ENCODE measurements at places on chromosomes 3 and 15.

GRCh38 chr15:98800437-98801233, 152.3 kb downstream of the IGF1R start:
- no peak for DNase-seq

DNA sequence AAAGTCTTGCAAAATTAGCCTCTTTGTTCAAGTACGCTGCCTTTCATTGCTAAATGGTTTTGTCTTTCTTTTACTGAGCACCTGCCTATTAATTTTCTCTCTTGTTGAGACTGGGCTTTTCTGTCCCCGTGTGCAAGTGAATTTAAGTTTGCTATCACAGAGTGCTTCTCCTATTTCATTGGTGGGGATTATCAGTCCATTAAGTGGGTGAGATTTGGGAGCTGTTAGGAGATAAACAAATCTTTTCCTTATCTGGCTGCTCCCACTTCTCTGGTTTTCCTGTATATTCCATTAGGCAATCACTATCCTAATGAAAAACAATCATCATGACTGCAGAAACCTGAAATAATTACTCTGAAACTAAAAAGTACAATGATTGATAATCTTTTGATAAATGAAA, 254.2 kb downstream of the NR1D2 start:
- no peak for DNase-seq

GRCh38 chr3:6132684-6133432, 728.1 kb upstream of the GRM7 start:
- no peak for DNase-seq

DNA sequence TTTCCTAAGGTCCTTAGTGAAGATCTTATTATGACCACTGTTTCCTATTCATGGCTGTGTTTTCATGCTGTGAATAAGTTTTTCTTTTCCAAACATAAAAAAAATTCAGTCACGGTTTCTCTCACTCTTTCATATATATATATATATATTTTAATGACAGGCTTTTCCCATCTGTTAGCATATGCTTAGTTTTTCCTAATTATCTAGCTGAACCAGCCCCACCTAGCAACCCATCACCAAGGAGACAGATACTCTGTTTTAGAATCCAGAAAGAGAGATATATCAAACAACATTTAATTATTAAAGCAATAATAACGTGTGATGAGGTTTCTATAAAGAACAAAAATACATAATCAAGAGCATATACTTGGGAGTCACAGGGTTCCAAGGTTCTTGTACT, 58.3 kb downstream of the TMCC1 start:
- DNase-seq = no peak

GRCh38 chr3:34394978-34395748, 596.7 kb downstream of the PDCD6IP start:
- DNase-seq = no peak

DNA sequence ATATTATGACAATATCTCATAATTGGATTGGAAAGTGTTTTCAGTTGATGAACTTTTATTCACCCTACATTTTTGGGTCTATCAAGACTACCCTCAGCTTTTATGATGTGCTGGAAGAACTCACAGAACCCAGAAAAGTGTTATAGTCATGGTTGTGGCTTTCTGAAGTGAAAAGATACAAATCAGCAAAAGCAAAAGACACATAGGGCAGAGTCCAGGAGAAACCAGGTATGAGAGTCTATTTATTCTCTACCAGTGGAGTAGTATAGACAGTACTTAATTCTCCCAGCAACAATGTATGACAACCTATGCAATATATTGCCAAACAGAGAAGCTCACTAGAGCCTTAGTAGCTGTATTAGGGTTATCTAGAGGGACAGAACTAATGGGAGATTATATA, 280.4 kb upstream of the TTC14 start:
- DNase-seq = no peak

- DNase-seq = no peak
These were observed 274.5 kb upstream of the C2CD4B start for GRCh38 chr15:62439543-62440016.

DNA sequence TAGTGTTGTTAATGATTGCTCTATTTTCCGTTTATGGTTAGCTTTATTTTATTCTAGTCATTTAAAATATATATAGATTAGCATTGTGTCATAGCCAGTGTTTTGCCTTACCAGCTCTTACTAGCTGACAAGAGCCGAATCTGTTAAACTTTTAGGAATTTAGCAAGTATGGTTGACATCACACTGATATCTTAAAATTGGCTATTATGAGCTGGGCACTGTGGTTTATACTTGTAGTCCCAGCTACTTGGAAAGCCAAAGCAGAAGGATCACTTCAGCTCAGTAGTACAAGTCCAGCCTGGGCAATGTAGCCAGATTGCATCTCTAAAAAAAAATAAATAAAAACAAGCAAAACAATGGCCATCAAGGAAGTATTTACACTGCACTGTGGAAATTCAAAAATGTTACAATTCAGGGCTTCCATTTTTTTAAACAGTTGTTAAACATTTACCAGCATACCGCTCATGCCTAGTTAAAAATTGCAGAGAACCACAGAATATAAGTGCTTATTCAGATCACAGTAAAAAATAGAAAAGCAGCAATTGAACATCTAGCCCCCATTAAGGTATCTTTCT, 208.4 kb upstream of the CGNL1 start:
- no peak for DNase-seq

DNA sequence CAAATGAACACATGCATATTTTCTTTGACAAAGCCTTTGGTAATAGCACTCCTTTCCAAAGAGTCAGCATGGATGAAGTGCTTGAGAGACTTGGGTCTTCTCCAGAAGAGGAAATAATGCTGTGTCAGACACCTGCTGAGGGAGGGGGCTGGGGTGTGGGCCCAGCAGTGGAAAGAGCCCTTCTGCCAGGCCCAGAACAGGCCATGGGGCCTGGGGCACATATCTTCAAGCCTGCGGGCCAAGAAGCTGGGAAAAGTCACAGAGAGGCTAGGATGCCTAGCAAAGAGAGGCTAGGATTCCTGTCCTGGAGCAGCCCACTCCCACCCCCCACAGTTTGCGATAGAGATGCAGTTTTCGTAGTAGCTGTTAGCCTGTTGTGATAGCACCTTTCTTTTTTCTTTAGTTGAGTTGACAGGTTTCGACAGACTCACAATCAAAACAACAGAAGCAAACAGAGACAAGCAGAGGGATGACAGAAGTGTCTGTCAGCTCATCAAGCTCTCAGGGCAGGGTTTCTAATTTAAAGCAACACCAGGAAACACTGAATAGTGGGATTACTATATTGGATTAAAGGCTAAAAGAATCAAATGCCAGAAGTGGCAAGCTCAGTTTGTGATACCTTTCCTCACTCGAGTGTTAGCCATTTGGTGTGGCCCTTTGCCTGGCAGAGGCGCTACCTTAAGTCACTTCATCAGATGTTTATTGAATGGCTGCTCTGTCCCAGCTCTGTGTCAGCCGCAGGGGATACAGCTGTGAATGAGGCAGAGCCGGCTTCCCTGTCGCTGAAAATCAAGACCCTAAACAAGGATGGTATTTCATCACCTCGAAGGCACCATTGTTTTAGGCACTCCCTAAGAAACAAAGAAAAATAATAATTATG, 19.0 kb downstream of the CMTM7 start:
- no peak for DNase-seq

- DNase-seq = no peak
These were observed 85.7 kb upstream of the MYZAP start for GRCh38 chr15:57505949-57506391.

DNA sequence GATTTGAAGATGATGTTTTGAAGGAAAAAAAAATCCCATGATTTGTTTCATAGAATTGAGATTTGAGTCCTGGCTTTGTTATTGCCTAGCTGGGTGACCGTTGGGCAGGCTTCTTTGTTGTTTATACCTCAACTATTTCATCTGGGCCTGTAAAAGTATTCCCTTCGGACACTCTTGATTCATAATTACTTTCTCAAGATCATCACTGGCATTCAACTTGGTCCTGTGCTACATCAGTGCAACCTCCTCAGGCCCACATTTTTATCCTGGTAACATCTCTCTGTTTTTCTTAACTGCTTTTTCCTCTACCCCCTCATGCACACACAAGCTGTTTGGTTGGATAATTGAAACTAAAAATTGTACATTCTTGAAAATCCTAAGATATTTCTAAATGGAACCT, 67.5 kb upstream of the P3H2 start:
- no peak for DNase-seq

DNA sequence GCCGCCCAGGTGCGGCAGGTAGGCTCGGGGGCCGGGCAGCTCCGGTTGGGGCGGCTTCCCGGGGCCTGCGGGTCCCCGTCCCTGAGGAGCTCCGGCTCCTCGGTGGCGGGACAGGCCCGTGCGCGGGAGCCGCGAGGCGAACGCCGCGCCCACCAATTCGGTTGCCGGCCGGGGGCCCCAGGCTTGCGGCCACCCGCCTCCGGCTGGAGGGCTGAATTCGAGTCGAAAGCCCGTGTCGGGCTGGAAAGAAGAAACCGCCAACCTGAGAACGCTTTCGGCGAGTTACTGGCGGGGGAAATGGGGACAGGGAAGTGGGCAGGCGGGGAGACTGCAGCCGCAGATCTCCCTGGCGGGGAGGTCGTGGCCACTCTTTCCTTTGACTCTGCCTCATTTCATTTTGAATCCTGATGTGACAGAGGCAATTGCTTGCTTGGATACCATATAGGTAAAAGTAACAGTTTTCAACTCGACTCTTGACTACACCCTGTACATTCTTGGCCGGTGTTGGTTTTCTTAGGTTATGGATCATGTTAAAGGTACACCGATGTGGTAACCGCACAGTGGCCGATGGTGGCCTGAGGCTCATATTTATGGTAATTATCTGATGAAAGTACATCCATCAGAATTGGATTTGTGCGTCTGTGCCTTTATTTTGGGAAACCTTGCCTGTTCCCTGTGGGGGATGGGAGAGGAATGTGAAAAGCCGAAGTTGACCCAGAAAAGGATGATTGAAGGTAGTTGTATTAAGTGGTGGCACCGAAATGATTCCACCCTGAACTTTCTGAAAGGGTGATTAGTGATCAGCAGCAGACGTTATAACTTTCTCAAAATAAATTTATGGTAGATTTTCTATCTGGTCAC, 1.7 kb downstream of the B3GNT5 start:
- DNase-seq = no peak

DNA sequence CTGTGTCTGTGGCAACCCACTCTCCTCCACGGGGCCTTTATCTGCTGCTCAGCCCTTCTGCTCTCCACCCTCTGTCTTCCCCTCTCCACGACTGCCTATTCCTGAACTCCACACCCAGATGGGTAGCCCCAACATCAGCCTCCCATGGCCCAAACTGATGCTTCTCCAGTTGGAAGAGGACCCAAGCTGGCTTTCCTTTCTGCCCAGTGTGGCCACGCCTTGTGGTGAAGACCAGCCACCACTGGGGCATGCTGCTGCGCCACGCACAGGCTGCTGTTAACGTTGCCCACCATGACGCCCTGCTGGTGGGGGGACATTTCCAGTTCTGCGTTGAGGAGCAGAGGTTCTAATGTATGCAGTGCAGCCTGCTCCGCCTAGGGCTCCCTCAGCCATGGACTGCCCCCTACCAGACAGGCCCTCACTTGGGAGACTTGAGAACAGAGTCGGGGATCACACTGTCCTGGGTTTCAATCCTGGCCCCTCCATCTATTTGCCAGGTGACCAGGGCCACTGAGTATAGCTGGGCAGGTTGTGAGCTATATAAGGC, 26.9 kb downstream of the CFAP100 start:
- no peak for DNase-seq

DNA sequence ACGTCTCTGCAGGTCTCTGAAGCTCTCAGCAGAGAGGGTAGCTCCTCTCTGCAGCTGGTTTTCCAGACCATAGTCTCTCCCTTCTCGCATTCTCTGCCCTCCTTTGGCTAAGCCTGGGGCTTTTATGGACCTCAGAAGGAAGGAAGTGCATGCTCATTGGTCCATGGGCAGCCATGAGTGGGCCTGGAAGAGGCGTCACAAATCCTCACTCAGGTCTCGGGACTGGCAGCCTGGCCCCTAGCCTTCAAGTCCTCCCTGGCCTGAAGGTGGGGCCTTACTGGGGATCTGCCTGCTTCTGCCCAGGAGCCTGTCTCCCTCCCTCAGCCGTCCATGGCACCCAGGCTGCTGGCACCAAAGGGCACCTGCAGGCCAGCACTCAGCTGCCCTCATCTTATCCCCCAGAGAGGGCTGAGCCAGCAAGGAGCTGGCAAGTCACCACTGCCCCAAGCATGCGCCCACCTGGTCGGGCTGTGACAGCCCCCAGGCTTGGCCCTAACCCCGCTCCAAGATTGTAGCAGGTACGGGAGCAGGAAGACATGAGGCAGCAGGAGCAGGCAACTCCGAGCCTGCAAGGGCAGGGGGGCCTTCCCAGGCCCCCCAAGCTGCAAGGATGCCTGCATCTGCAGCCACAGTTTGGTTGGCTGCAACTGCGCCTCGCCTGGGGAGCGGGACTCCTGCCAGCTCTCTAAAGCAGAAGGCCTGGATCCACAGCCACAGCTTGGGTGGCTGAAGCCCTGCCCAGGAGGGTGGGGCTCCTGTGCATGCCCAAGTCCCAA, 37.4 kb downstream of the GHSR start:
- no peak for DNase-seq

DNA sequence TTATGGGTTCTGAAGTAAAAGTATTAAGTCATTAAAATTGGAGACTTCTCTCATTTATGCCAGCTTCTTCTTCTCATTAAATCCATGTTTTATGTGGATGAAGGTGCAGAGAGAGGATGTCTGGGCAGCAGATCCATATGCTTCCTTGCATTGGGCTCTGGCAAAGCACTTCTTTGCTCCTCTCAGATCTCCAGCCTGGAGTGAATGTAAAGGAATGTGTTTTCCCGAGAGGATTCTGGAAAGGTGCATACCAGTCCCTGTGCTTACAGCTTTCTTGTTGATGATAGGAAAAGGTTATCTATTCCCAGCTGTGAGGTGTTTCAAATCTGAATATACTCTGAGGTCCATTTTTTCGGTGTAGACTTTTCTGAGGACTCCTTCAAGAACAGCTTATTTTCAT, 79.9 kb upstream of the PEX5L start:
- DNase-seq = no peak

GRCh38 chr3:98531622-98532274, at the start of gene GPR15:
TSS of gene GPR15 (plus strand) at chr3:98531978. CDS start at chr3:98532034, 56 bp downstream.
- no peak for DNase-seq
